ENCODE measurements at places on chromosomes 16 and 17.

- no peak for DNase-seq
These were observed 125.3 kb downstream of the ANKRD11 start for GRCh38 chr16:89365044-89365467.

GRCh38 chr17:21211825-21212479 is 2.0 kb downstream of the TMEM11 start:
- DNase-seq: no peak

GRCh38 chr16:2343211-2343610 is 2.7 kb upstream of the ABCA3 start:
- DNase-seq: no peak

GRCh38 chr17:41457676-41458075 is 9.5 kb downstream of the KRT32 start:
- DNase-seq: no peak

- DNase-seq: peak; percentile 87
These were observed 1.5 kb upstream of the MAF start for GRCh38 chr16:79601931-79602627.

GRCh38 chr17:78998311-78999055 is 11.1 kb downstream of the CANT1 start:
- DNase-seq: no peak

- no peak for DNase-seq
These were observed 525.2 kb upstream of the GOT2 start for GRCh38 chr16:59259074-59259949.

- no peak for DNase-seq
These were observed 27.1 kb upstream of the DBNDD1 start for GRCh38 chr16:90046122-90046970.

- no peak for DNase-seq
These were observed 92.8 kb upstream of the PMFBP1 start for GRCh38 chr16:72264771-72265170.

GRCh38 chr16:11136600-11136999 is 119.4 kb downstream of the SOCS1 start:
- no peak for DNase-seq

DNA sequence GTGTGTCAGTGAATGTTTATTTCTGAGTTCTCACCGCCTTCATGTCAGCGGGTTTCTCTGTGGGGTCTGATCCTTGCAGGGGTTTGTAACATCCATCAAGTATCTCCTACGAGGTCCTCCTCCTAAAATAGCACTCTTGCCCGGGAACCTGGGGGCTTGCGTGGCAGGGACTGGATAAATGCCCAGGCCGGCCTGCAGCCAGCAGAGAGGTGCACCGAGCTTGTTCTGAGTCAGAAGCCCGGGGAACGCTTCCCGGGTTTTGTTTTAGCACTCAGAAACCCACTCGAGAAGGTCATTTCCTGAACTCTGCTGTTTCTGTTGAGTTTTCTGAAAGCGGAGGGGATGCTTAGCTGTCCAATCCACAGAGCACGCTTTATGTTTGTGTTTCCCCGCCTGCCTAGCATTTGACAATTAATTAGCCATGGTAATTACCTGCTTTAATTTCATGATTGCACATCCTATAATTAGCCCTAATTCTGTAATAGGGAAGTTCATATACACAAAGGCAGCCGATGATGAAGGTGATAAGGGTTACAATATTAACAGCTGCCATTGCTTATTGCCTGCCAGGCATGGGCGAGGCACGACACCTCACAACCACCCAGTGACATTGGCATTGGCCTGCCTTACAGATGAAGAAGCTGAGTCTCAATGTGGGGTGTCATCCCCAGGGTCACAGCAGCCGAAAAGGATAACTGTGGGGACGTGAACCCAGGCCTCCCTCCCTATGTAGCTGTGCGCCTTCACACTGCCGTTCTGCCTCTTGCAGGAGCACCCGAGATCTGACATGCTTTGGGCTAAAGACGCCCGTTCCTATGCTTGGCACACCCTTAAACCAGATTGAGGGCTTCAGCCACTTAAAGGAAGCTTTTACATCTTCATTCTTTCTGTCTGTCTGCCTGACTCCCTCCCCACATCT is 333.1 kb downstream of the CPPED1 start:
- no peak for DNase-seq

DNA sequence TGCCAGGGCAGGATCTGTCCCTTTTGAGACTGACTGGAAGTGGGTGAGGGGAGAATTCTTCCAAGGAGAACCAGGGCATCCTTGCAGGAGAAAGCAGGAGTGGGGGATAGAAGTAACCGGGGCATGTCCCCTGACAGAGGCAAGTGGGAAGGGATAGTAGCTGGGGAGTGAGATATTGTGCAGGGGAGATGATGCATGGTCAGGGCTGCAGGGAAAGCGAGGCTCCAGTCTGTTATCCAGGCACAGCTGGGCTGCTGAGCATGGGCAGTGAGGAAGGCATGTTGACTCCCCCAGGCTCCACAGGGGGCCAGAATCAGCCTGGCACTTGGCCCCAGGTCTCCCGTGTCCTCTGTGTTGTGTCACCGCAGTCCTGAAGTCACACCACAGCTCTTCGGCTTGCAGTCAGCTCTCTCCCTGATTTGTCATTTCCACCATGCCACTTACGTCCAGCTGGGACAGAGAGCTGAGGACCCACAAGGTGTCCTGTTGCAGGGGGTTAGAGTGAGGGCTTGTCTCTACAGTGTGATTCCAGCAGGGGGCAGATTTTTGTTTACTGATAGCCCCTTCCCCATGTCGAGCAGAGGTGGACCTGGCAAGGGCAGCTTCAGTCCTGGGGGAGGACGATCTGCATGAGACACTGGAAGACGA is 40.9 kb downstream of the B9D1 start:
- no peak for DNase-seq

DNA sequence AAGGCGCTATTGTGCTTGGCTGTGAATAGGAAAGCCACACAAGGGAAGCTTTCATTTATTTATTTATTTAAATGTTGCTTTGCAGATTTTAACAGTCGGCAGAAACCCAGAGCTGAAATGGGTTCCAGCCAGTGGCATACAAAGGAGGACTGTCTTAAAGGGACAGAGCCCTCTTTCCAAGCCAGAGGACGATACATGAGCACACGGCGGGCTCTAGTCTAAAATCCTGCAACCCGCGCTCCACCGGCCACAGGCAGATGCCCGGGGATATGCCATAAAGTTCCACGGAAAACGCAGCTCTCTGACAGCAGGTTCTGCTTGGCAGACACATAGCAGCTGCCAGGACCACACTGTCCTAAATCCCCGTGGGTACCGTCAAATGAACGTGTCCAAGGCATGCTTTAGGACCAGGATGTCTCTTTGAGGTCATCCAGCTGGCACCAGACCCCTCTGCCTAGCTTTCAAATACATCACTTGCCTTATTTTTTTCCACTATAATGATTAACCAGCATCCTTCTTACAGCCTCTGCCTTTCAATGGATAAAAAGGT is 64.6 kb downstream of the CYTH1 start:
- no peak for DNase-seq

- DNase-seq: no peak
These were observed 7.2 kb downstream of the UBFD1 start for GRCh38 chr16:23564575-23565363.

- no peak for DNase-seq
These were observed 38.0 kb downstream of the TTC19 start for GRCh38 chr17:16037636-16038035.

- DNase-seq: no peak
These were observed 25.8 kb upstream of the CPNE2 start for GRCh38 chr16:57066625-57067024.

DNA sequence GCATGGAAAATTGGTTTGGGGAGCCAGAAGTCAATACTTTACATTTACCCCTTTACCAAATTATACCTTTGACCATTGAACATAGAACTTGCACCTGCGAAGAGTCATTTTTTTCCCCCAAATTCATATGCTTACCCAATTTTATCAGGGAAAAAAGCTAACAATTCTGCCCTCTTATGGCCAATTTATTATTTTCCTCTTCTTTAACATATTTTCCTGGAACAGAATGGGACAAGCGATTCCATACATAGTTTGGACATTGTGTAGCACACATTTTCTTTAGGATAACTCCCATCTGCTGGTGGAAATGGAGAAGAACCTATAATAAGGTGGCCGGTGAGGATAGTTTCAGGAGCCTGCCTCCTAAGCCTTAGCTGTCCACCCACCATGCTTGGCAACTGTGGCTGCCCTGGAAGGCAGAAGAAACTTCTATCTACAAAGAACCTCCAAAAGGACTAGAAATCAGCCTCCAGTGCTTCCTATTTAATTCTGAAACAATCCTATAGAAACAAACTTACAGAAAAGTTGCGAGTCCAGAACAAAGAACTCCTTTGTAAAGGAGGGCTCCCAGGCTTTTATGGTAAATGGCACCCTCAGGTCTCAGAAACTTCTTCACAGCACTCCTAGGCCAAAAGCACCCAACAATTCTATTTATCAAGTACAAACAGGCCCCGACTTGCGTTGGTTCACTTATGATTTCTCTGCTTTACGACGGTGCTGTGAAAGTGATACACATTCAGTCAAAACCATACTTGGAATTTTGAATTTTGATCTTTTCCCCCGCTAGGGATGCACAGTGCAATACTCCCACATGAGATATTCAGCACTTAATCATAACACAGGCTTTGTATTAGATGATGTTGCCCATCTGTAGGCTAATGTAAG is 64.1 kb upstream of the CACNG4 start:
- no peak for DNase-seq

DNA sequence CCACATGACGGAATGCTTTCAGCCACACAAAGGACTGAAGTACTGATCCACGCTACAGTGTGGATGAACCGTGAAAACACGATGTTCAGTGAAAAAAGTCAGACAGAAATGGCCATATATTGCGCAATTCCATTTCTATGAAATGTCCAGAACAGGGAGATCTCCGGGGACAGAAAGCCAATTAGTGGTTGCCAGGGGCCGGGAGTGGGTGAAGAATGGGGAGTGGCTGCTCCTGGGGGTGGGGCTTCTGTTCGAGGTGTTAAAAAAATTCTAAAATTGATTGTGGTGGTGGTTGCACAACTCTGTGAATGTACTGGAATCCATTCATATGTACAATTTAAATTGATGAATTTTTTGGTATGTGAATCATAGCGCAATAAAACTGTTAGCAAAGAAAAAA is 154.8 kb upstream of the HSBP1 start:
- no peak for DNase-seq

DNA sequence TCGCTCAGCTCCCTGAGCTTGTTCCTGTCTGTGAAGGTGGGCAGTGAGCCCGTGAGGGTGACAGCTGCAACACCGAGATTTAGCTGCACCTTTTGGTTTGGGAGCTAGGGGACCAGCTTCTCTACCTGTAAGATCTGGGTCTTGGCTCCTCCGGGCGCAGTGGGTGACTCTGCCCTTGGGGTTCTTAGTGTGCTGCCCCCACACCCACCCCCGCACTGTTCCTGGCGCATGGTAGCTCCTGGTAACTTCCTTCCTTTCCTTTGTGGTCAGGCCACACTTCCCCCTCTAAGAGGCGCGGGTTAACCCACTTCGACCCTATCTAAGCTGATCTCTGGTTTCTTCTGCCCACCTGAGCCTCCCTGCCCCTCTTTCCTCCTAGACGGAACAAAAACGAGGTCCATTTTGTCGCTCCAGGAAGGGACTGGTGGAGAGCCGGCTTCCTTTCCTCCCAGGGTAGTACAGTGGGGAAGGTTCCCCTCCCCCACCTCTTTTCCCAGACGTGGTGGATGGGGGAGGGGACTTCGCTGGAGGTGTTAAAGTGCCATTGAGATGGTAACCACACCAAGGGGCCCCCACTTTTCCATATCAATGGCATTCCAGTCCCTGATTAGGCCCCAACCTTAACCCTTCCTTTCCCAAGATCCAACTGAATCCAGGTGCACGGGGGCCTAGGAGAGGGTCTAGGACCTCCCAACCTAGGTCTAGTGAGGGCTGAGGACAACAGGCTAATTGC is 4.6 kb upstream of the CLDN9 start:
- no peak for DNase-seq

- no peak for DNase-seq
These were observed 44.0 kb upstream of the AKTIP start for GRCh38 chr16:53546988-53547391.

DNA sequence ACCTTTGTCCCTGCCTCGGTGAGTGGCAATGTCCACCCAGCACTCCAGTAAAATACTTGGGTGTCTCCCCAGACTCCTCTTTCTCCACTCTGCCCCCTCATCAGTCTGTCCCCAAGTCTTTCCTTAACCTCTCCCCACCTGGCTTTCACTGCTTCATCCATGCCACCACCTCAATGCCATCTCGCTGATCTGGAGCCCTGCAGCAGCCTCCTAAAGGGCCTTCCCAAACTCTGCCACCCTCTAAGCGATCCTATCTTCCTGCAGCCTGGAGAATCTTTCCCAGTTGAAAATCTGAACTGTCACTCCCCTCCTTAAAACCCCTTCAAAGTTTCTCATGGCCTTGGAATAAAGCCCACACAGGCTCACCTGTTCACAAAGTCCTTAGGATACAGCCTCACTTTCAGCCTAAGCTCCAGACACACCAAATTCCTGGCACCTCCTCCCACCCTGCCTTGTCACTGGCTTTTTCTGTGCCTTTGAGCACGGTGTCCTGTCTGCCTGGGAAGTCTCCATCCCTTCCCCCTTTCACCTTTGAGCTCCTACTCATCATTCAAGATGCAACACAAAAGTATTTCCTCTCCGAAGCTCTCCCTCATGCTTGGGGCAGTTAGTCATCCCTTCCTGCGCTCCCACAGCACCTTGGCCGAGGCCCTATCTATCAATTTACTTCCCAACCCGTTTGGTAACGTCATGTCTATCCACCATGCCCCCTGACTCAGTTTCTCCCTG is 2.8 kb downstream of the WNK4 start:
- DNase-seq: no peak

Data from T-helper 1 cell (primary cell).